ENCODE measurements at places on chromosomes 5 and 9.

DNA sequence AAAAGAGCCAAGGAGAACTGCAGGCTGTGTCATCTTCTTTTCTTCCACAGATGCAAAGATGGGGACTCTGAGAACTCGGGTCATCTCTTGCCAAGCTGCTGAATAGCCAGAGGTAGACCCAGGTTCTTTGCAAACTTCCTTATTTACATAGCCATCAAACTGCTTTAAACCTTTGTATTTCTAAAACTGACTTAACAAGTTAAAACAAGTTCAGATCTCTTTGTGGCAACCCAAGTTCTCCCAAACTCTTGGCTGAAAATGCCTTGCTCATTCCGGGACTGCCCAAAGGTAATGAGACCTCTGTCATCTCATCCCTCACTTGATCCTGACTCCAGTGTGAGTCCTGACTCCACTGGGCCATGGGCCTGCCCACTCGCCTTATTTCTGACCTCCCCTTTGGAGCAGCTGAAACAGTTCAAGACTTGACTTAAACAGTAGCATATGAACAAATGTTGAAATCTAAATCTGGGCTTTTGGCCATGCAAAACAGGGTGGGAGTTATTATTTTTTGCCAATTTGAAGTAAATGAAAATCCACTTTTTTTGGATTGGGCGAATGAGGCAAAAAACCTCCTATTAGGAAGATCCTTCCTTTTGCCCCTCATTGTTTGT, 50.6 kb downstream of the FBXL7 start:
- no peak for DNase-seq

GRCh38 chr9:124506931-124507879, at the start of gene NR5A1:
Gene NR5A1, minus strand, starts transcription at chr9:124507399. Its CDS starts 4,004 bp downstream, at chr9:124503395.
- DNase-seq: no peak

DNA sequence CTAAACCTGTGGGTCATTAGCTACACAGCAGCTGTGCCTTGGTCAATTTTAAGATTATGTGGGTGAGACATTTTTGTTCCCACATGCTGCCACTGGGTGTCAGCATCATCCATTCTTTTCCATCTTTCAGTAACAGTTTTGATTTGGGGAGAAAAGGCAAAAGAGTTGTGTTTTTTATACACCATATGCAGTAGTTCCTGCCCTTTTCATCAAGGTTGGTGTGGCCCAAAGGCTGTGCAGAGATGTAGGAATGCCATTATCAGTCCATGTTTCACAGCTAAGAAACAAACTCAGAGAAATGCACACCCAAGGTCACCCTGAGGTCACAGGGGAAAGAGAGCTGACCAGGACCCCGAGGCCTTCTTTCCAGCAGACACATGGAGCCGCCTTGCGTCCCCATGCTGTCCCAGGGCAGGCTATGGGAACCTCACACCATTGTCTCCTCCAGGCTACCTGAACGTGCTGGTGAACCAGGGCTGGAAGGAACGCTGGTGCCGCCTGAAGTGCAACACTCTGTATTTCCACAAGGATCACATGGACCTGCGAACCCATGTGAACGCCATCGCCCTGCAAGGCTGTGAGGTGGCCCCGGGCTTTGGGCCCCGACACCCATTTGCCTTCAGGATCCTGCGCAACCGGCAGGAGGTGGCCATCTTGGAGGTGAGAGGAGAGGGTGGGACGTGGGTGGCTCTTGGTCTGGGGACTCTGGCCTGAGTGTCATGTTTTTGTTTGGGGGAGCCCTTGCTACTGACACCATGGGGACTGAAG, 27.8 kb upstream of the GRPEL2 start:
- DNase-seq: peak; percentile 52

DNA sequence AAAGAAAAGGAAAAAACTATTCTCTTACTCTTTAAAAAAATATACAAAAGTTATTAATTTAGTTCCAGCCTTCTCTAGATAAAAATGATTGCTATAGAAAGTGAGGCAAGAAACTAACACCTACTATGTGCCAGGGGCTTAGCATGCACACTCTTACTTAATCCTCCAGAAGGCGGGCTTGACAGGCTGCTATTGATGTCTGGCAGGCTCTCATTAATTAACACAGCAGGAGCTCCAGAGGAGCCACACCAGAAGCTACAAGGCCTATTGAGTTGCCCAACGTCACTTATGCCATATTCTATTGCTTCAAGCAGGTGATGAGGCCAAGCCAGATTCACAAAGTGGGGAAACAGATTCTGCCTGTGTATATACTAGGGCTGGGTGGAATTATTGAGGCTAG, 54.6 kb upstream of the CLINT1 start:
- no peak for DNase-seq

- no peak for DNase-seq
These were observed 49.1 kb downstream of the SEMA4D start for GRCh38 chr9:89448821-89449220.
